ELR (cell line): ENCODE measurements at places on chromosomes 11 and 22.
A peak's percentile ranks its signal among the peaks of the same experiment; 100 is the strongest.

DNA sequence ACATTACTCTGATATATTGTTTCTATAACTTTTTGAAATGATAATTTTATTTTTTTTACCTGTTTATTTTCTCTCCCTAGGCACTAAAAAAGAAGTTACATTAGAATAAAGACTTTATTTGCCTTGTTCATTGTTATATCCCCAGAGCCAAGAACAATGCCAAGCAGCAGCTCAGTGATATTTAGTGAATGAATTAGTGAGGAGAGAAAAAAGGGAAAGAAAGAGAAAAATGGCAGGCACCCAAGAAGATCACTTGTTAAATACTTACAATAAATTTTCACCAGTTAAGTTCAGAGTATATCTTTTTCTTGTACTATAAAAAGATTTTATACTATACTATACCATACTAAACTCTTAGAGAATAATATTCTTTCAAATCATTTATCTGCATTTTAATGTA lies 13.3 kb upstream of the ANO5 start:
- DNase-seq: no peak

DNA sequence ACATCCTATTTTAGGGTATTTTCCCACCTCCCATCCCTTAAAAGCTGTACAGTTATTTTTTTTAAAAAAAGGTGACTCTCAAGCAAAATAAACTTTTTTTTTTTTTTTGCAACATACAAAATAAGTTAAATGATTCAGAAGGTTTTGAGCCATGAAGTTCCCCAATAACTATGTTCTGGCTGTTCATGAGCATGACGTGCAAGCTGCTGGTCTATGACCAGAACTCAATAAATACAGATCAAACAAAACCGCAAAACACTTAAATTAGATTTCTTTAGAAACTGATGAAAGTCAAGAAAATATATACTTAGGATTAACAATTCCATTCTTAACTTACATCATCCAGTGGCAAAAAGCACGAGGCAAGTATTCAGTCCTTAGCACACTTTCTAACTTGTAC lies 24.1 kb upstream of the CLNS1A start:
- DNase-seq: no peak

- DNase-seq: no peak
These were observed 24.6 kb upstream of the LMO1 start for GRCh38 chr11:8288166-8288772.

DNA sequence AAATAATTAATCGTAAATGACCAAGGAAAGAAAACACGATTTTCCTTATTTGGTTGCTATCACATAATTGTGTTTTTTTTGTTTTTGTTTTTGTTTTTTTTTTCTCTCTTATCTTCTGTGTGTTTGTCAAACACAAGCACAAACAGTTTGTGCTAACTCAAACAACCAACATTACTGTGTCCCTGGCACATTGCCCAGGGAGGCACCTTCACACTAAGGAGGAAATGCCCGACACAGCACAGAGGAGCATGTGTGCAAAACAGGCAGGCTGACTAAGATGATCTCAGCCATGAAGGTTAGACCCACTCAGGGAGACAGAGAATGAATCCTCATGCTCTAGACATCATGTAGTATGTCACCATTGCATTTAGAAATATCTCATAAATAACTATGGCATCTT lies 130.1 kb downstream of the SOX6 start:
- peak; percentile 0 for DNase-seq

DNA sequence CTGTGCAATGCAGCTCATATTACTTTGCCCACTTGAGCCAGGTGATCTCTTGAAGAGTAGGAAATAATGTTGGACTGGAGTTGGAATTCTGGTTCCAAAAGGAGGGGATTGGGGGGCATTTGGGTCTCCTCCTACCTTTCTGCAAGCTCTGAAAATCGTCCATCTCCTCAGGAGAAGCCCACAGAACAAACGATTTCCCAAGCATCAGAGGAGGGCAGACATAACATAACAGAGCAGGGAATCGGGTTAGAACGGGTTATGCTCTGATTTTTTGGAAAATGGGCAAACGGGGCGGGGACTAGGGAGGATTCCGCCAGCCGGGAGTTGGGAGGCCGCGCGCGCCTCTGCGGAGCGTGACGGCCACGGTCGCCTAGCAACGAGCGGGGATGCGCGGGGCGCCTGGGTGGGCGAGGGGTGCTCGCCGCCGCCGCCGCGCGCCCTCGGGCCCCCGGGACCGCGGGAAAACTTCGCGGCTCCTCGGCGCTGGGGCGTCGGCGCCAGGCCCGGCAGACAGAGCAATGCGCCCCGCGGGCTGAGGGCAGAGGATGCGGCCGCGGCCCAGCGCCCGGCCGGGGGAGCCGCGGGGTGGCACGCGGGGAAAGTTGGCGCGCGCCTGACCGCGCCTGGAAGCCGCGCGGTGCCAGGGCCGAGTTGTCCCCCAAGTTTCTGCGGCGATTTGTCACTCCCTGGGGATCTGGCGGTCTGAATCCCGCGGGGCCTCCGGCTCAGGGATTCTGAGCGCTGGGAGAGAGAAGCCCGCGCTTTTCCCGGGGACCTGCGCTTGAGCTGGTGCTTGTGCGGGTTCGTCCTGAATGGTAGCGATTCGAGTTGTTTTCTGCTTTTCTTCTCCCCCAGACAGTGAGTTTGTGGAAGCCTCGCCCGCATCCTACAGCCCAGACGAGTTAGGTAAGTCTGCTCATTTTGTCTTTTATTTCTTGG lies 27.8 kb upstream of the AMOTL1 start:
- peak; percentile 64 for DNase-seq

GRCh38 chr11:106077609-106078455 lies at the start of gene AASDHPPT:
AASDHPPT (plus strand) TSS chr11:106077662; CDS start chr11:106077711, 49 bp downstream.
- peak; percentile 53 for DNase-seq

GRCh38 chr22:19578180-19579004 lies 54.2 kb upstream of the CLDN5 start:
- DNase-seq: no peak

DNA sequence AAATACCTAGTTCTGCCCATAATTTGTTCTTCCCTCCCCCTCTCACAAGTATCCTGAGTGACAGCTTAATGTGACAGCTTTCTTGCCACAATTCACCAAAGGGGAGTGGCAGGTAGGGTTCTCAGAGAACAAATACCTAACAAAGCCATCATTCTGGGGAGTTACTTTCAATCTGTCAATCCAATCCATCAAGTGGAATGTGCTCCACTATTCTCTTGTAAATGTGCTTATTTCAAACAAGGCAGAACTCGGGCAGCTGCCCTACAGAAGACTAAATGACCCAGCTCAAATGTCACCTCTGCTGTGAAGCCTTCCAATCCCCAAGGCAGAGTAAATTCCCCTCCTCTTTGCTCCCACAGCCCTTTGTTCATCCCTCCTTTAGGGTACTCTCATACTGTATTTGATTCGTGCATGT lies 27.8 kb downstream of the LGR4 start:
- DNase-seq: no peak

DNA sequence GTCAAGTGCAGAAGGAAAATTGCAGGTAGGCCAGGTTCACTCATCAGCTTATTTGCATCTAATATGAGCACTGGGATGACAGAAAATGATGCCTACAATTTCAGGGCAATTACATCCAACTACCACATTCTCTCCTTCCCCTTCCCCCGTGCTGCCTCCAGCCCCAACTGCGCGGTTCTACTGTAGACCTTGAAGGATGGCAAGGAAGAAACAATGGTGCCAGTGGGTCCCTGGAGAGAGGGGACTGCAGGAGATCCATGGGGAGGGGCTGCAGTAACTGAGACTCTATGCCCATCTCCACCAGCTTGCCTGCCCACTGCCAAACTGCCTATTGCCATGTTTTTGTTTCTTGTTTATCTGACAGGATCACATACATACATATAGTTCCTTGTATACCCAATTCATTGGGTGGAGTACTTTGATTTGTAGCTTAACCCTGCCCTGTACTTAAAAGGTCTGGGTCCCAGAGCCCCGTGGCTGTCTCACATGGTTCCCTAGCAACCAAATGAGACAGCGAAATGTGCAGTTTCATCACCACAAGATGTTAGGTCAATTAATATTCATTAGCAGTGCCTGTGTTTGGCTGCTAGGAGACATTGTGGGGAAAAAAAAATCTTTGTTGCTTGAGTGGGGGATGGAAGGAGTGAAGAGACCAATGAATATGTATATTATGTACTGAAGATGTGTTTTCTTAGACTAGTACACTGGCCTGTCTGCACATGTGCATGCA lies 253.5 kb upstream of the PLET1 start:
- no peak for DNase-seq

- peak; percentile 41 for DNase-seq
These were observed 115.9 kb upstream of the GRK3 start for GRCh38 chr22:25448435-25449051.

DNA sequence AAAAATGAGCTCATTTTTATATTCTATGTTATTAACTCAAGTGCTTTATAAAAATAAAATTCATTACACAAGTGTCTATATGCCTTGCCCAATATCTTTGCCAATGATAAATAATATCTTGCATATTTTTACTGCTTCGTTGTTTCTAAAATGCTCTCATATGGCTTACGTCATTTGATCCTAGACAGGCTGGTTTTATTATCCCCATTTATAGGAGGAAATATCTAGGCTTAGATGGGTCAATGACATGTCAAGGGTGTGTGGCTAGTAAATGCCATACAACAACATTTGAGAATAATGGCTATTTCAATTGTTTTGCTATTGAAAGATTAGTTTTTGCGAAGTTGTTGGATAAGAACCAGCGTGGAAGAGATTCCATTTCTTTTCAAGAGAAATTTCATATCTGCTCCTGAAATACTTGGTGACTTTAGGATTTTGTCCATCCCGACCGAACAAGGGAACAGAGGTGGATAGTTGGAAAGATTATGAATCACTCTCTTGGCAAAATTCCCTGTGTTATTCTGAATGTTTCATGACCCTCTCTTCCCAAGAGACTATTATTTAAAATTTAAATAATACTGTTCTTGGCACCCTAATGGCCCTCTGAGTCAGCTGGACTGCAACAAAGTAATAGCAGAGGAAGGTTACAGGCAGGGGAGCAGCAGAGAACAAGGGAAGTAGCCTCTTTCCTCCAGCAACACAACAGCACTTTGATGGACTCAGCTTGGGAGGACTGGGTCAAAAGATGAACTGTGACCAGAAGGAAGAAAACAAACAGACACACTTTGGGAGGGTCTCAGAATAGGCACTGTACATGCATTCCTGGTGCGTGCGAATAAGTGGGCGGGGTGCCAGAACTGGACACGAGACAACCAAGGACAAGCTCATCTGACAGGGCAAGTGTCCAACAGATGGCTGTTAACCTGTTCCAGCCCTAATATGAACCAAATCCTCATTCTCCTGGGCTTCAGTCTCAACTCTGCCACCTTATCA lies 94.5 kb downstream of the ME3 start:
- peak; percentile 87 for DNase-seq

DNA sequence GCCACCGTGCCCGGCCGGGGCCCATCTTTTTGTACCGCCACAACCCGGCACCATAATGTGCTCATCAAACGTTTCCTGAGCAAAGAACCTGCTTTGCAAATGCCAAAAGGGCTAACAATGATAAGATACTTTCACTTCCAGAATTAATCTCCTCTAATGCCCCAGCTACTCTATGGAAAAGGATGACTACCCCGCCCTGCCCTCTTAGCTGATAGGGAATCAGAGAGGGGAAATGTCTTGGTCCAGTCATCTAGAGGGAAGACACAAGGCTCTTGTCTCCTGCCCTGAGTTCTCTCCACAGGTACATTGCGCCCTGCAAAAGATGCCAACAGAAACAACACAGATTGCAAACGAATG lies 586 bp downstream of the TTLL1 start:
- DNase-seq: no peak

- no peak for DNase-seq
These were observed 8.5 kb downstream of the SIK3 start for GRCh38 chr11:117089685-117090084.

GRCh38 chr11:22193348-22194051 lies 615 bp downstream of the ANO5 start:
- no peak for DNase-seq

DNA sequence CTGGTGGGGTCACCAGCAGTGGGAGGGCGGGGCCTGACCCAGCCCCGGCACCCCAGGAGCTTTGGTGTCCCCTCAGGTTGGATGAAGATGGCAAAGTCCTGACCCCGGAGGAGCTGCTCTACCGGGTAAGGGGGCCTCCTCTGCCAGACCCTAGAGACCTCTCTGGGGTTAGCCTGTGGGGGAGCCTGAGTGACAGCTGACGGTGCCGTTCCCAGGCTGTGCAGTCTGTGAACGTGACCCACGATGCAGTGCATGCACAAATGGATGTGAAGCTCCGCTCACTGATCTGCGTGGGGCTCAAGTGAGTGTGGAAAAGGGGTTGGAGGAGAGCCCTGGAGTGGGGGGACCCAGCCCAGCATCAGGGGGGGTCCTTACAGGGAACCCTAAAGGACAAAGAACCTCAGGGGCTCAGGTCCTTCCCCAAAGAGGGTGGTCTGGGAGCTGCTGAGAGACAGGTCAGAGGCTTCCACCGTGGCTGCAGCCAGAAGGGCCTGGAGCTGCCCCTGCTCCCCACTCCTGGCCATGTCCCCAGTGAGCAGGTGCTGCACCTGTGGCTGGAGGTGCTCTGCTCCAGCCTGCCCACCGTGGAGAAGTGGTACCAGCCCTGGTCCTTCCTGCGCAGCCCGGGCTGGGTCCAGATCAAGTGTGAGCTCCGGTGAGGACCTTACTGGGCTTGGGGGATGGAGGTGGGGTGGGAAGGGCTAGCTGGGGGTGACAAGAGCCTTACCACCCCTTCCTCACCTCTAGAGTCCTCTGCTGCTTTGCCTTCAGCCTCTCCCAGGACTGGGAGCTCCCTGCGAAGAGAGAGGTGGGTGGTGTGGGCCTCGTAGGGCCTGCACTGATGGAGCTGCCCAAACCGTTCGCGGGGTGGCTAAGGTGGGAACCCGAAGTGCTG lies 38.6 kb downstream of the SGSM3 start:
- DNase-seq: no peak

DNA sequence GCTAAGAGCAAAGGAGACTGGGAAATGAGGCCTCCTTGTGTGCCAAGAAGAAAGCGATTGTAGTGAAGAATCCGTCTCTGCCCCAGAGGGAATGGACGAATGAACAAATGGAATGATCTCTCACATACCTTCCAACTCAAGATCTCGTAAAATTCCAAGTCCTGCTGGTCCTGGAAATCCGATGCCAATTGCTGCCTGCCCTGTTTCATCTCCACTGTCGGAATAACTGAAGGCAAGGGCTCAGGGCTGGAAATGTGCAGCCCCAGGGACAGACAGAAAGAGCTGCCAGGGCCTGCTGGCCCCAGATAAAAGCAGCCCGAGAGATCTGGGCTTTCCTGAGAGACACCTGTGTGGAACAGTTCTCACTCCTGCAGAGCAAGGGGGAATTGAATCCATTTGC lies 120.9 kb downstream of the MN1 start:
- DNase-seq: no peak

DNA sequence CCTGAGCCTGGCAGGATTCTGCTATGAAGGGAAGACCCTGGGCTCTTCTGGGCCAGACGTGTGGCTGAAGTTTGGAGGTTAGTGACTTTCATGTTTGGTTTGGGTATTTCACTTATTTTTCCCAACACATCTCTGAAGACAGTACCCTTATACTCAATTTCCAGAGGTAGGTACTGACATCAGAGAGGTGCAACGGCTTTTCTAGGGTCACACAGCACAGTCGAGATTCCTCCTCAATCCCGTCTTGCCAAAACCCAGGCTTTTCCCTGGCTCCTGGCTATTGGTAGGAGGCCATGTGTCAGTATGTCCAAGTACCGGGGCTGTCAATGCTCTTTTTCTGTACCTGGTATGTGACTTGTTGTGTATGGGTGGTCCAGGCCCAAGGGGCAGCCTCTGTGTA lies 6.1 kb upstream of the PMM1 start:
- no peak for DNase-seq
